Lower lobe of right lung (tissue), 2 donors: ENCODE measurements at places on chromosomes 11 and 22. TPM values are rescaled to one million over a fixed set of nuclear protein-coding genes. Genes with fewer than 3 reads are reported as not detected.

DNA sequence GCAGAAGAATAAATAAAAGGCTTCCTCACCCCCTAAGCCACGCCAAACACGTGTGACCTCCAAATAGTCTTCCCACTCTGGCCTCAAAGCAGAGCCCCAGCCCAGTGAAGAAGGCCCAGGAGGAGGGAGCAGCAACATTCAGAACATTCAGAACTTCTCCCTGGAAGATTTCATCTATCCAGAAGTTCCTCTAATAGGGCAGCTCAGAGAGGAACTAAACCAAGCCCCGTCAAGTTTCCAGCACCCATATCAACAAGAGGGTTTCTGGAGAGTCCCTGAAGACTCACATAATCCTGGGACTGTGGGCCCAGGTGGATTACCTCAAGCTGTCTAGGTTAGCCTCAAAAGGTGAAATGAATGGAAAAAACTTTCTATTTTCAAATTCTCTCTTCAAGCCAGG, 39.4 kb downstream of the PC start:
- no peak for DNase-seq

SLC22A9 gene
- not detected for total RNA-seq

- DNase-seq: peak; percentile 76
Observed at GRCh38 chr22:32202539-32203180, 2.2 kb downstream of the RFPL2 start.

SPDYC gene
- not detected for total RNA-seq

SPTBN2 gene
- total RNA-seq: 6.4 TPM

DNA sequence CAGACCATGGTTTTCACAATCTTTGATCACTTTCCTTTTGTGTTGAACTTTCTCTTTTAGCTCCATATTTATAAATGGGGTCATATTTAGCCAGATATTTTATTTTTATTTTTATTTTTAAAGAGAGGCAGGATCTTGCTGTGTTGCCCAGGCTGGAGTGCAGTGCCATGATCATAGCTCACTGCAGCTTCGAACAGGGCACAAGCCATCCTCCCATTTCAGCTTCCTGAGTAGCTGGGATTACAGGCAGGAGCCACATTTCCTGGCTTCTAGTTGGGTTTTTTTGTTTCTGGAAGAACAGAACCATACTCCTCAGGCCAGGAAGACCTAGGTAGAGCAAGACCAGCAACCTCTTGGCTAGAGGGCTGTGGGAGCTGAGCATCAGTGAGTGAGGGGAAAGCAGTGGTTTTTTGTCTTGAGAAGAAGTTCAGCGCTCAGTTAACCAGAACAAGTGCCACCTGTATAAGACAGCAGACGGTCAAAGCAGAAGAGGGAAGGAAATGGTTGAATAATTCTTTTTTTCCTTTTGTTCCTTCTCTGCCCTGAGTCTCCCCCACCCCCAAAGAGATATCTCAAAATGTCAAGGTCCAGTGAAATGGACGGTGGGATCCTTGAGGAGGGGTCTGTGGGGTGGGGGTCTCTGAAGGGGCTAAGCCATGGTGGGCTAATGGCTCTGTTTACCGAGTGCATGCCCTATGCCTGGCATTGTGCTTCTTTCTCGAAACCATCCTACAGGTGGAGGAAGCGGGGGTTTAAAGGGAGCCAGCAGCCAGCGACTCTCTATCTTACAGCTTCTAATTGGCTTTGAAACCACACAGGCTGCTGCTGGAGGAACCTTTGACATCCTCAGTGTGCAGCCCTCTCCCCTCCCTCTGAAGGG, 63.0 kb downstream of the PTPRJ start:
- DNase-seq: no peak

DNA sequence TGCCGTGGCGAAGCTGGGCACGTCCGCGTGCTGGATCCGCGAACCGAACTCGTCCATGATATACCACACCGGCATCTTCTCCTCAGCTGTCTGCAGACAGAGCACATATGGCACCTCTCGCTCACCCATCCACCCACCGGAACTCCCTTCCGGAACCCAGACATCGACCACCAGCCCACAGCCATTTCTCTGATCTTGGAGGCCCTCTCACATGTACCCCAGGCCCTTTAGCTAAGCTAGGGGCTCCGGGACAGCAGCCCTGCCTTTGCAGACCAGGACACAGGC, 7.1 kb downstream of the TTLL12 start:
- no peak for DNase-seq
